Activated naive CD8-positive, alpha-beta T cell treated with anti-CD3 and anti-CD28 coated beads, Interleukin-2, amount 10 ng/mL, durations not matched to agents 7 days and 5 days (primary cell): ENCODE measurements at places on chromosomes 11 and 22.

- no peak for DNase-seq
Measured at GRCh38 chr22:39589875-39590274, 19.3 kb downstream of the CACNA1I start.

- DNase-seq: peak; percentile 76
Measured at GRCh38 chr11:57424792-57425564, 1.9 kb downstream of the SLC43A3 start.

GRCh38 chr11:17383461-17383860 lies 5.0 kb downstream of the KCNJ11 start:
- no peak for DNase-seq

GRCh38 chr11:115710980-115711379 lies 206.8 kb upstream of the CADM1 start:
- no peak for DNase-seq

- no peak for DNase-seq
Measured at GRCh38 chr11:67289651-67290479, 762 bp downstream of the ANKRD13D start.

DNA sequence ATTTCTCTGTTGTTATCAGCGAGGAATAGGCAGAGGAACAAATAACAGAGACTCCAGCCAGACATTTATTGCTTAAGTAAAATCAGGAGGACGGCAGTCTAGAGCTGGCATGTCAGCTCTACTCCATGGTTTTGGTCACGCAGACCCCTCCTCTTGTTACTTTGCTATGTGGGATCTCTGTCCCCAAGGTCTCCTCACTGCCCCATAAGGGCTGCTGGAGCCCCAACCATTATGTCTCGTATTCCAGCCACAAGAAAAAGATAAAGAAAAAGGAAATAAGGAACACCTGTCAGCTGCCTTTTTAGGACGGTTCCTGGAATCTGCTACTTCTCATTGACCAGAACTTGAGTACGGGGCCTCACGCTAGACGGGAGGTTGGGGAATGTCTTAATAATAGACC lies 70.4 kb downstream of the ELFN2 start:
- DNase-seq: no peak

DNA sequence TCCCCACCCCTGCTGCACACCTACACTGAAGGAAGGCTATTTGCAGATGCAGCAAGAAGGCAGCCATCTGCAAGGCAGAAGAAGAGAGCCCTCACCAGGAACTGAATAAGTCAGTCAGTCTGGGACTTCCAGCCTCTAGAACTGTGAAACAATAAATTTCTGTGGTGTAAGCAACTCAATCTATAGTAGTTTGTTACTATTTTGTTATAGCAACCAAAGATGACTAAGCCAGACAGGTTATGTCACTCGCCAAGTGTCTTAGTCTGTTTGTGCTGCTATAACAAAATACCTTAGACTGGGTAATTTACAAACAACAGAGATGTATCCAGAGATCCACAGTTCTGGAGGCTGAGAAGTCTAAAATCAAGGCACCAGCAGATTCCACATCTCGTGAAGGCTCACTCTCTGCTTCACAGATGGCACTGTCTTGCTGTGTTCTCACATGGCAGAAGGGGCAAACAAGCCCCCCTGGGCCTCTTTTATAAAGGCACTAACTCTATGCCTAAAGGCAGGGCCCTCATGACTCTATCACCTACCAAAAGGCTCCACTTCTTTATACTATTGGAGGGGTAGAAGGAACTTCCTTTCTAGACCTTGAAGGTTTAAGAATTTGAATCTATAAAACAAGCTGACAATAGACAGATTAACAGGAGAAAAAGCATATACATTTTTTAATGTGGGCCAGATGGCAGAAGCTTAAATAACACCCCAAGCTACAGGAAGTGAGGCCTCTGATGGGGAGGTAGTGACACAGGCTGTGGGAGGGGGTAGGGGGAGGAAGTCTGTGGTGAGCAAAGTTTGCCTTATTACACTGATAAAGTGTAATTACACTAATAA lies 12.3 kb downstream of the APOL6 start:
- no peak for DNase-seq

DNA sequence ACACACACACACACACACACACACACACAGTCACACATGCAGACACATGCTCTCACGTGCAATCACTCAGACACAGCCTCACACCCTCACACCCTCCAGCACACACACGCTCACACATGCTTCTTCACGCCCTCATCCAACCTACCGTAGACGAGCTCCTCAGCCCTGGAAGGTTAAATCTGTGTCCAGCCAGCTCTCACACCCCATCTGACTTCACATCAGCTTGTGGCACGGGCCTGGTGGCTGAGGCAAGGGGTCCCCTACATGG lies 1.3 kb upstream of the SCUBE1 start:
- DNase-seq: no peak

DNA sequence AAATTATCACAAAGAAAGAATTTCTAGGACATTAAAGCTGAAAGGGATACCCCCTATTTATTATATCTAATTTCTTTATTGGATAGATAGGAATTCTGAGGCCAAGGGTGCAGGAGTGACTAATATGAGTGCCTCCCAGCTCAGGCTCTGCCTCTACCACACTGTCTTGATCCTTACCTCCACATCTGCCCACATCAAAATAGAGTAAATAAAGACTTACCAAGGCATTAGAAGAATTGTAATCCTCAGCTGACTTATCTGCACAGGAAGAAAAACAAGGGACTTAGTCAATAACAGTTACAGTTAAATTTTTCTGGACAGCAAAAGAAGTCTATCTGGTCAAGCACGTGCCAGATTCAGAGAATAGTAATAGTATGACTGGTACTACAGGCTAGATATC lies 72.6 kb upstream of the GDPD4 start:
- no peak for DNase-seq
